Right atrium auricular region (tissue), 2 donors: ENCODE measurements at places on chromosomes 6 and 20. TPM values are rescaled to one million over a fixed set of nuclear protein-coding genes. Genes with fewer than 3 reads are reported as not detected.

GRCh38 chr6:53487080-53487479, 57.8 kb downstream of the GCLC start:
- no peaks in the 10 kb centered on the region for H3K36me3 ChIP-seq
- H3K27ac ChIP-seq = no peak overlapping the region
- DNase-seq = no peak

DNA sequence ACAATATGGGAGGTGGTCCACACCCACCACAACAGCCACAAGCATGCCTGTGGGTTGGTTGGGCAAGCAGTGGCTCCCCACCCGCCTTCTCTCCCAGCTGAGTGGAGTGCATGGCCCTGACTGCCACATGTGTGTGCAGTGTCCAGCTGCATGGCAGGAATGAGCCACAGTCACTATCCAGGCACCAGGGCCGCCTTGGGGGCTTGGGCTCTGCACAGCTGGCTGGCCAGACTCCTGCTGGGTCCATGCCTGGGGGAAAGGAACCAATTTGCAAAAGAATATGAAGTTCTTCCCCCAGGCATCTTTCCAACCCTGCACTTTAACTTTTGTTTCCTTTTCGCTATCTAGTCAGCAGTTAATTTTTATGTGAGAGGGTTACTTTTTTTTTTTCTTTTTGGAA, 11.6 kb upstream of the ASCC3 start:
- H3K27ac ChIP-seq = no peak overlapping the region
- no peak for DNase-seq
- H3K4me1 ChIP-seq = no peaks in the 10 kb centered on the region
- H3K36me3 ChIP-seq = no peaks in the 10 kb centered on the region
- no peak overlapping the region for H3K4me3 ChIP-seq

The RNF144B gene
- total RNA-seq = 8.1 TPM

The TSHZ2 gene
- 6.2 TPM for total RNA-seq

DNA sequence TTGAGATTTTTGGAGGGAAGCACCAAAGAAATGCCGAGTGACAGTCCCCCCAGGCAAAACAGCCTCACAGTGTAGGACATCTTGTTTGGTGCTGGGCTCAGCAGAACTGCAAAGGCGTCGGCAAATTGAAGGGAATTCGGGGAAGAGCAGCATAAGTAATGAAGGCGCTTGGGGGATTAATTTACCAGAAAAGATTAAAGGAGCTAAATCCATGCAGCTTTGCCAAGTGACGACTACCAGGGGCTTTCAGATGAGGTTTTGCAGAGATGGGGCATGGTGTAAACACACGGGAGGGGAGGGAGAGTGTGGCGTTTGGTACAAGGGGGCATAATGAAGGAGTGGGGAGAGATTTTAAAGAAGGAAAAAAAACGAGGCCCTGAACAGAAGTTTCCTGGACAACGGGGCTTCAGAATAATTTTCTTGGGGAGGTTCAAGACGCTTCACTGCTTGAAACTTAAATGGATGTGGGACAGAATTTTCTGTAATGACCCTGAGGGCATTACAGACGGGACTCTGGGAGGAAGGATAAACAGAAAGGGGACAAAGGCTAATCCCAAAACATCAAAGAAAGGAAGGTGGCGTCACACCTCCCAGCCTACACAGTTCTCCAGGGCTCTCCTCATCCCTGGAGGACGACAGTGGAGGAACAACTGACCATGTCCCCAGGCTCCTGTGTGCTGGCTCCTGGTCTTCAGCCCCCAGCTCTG, 45.4 kb upstream of the CDH22 start:
- H3K36me3 ChIP-seq = no peaks in the 10 kb centered on the region
- no peak overlapping the region for H3K4me3 ChIP-seq
- no peaks in the 10 kb centered on the region for H3K27me3 ChIP-seq

DNA sequence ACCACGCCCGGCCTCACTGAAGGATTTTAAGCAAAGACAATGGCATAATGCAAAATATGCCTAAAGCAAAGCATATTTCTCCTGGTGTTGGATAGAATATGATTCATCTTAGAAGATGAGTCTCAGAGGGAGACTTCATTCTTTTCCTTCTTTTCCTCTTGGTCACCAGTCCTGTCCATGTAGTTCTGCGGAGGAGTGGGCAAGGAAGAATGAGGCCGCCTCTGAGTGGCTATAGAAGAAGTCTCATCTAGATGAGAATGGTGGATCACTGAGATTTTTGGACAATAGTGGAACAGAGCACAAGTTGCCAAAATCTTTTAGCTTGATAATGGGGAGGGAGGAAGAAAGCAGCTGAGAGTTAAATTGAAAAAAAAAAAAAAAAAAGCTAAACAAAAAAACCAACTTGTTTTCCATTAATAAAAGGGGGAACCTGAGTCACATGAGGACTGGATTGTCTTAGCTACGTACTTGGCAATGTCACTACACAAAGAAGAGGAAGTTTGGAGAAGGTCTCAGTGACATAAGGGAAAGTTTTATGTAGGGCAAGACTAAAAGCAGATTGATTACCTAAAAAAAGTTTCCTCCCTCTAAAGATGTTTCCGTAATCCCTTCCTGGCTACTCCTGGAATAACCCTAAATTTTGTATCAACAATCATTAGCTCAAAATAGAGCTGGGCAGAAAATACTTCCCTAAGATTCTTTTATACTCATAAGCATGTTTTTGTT, 6.0 kb downstream of the CD83 start:
- DNase-seq = no peak
- no peaks in the 10 kb centered on the region for H3K36me3 ChIP-seq
- H3K27me3 ChIP-seq = no peaks in the 10 kb centered on the region
- H3K4me3 ChIP-seq = no peak overlapping the region
- no peaks in the 10 kb centered on the region for H3K4me1 ChIP-seq
- no peak overlapping the region for H3K27ac ChIP-seq

The GINS1 gene
- total RNA-seq = 0.35 TPM

DNA sequence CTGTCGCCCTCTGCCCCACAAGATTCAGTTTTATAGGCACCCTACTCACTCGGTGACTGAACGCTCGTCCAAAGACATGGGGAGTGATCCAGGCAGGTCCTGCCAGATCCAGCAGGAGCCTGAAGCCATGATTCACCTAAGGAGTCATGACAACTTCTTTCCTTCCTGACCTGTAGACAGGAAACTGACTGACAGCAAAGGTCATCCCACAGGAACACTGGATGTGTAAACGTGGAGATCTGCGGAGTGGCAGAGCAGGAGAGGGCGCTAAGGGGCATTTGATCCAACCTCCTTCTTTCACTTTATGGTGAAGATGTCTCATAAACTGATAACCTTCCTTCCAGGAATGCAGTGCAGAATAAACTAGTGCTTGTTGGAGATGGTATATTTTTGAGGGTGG, 192.2 kb downstream of the GJA10 start:
- no peak for DNase-seq
- H3K27ac ChIP-seq = no peak overlapping the region
- H3K4me1 ChIP-seq = no peaks in the 10 kb centered on the region
- H3K27me3 ChIP-seq = no peaks in the 10 kb centered on the region
- H3K4me3 ChIP-seq = no peak overlapping the region

GRCh38 chr6:31037169-31037568, 26.9 kb downstream of the MUC22 start:
- no peaks in the 10 kb centered on the region for H3K36me3 ChIP-seq
- no peak for DNase-seq
- no peaks in the 10 kb centered on the region for H3K4me1 ChIP-seq
- no peak overlapping the region for H3K4me3 ChIP-seq
- no peaks in the 10 kb centered on the region for H3K27me3 ChIP-seq

DNA sequence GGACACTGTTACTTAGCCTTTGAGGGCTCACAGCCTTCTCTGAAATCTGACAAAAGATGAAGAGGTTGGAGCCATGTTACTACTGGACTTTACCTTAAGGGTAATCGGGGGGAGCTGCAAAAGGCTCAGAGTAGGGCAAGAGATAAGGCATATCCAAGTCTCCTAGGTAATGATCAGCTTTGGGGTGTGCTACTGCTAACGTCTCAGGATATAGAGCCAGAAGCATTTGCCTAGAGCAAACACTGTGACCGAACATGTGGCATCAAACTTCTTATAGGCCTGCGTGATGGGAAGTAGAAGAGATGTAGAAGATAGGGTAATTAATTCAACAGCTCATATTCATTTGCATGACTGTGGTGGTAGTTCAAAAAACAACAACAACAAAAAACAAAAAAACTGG, 11.1 kb downstream of the UBE2V1 start:
- no peaks in the 10 kb centered on the region for H3K27me3 ChIP-seq
- no peaks in the 10 kb centered on the region for H3K36me3 ChIP-seq
- H3K27ac ChIP-seq = peak overlapping the region; percentile 35
- H3K4me3 ChIP-seq = no peak overlapping the region

DNA sequence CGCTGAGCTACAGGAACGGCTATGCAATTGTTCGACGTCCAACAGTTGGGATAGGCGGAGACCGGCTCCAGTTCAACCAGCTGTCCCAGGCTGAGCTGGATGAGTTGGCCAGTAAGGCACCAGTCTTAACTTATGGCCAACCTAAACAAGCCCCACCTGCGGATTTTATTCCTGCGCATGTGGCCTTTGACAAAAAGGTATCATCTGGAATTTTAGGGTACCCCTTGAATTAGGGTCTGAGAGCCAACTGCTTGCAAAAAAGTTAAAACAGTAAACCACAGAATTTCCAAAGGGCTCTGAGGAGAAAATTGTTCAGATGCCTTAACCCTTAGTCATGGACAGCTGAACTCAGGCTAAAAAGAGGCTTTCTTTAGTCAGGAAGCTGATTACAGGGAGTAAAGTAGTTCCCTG, 3.8 kb downstream of the EFHC1 start:
- H3K4me1 ChIP-seq = no peaks in the 10 kb centered on the region
- no peaks in the 10 kb centered on the region for H3K27me3 ChIP-seq
- H3K4me3 ChIP-seq = no peak overlapping the region
- DNase-seq = peak; percentile 61
- H3K36me3 ChIP-seq = no peaks in the 10 kb centered on the region
- peak overlapping the region; percentile 67 for H3K27ac ChIP-seq

- H3K36me3 ChIP-seq = no peaks in the 10 kb centered on the region
- no peak overlapping the region for H3K27ac ChIP-seq
- H3K4me3 ChIP-seq = no peak overlapping the region
- H3K4me1 ChIP-seq = no peaks in the 10 kb centered on the region
- no peaks in the 10 kb centered on the region for H3K27me3 ChIP-seq
- DNase-seq = no peak
Observed at GRCh38 chr20:60869087-60869486, 383.0 kb upstream of the CDH4 start.

GRCh38 chr6:26016963-26017631, 54.5 kb downstream of the TRIM38 start:
- H3K4me3 ChIP-seq = peak overlapping the region; percentile 57
- H3K27me3 ChIP-seq = no peaks in the 10 kb centered on the region
- no peaks in the 10 kb centered on the region for H3K4me1 ChIP-seq
- H3K36me3 ChIP-seq = no peaks in the 10 kb centered on the region

DNA sequence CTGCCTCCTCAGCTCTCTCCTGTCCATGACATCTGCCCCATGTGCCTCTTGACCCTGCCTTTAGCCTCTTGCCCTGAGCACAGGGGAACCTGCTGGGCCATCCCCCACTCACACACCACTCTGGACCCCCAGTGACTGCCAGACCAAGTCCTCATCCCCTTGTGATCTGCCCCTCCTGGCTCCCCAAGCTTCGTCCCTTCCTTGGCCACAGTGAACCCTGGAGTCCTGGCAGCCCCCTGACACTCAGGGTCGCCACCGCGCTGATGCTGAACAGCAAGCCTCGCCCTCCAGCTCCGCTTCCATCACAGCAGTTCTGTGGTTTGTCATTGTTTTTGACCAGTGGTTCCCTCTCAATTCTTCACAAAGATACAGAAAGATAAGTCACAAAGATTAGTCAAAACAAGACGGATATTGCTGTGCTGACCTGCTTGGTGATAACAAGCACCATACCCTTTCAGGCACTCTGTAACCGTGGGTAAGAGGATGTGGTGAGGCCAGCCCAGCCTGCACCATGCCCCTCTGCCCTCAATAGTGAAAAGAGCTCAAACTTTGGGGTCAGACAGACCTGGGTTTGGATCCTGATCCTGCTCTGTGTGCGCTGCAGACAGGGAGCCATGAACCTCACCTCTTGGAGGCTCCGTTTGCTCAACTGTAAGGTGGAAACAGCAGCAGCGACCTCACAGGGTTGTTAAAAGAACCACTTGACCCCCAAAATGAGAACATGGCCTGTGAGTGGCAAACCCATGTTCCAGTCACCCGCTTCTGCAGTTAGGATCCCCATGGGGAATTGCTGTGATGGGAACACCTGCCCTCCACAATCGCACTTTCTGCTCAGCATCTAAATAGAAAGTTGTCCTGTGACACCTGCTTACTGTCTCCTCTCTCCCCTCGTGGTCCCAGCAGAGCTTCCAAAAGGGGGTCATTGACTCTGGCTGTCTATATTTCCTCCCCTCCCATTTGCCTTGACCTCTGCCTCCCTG, 114.5 kb downstream of the TOX2 start:
- H3K4me3 ChIP-seq = no peak overlapping the region
- no peaks in the 10 kb centered on the region for H3K27me3 ChIP-seq
- no peaks in the 10 kb centered on the region for H3K4me1 ChIP-seq
- no peaks in the 10 kb centered on the region for H3K36me3 ChIP-seq
- DNase-seq = peak; percentile 50

DNA sequence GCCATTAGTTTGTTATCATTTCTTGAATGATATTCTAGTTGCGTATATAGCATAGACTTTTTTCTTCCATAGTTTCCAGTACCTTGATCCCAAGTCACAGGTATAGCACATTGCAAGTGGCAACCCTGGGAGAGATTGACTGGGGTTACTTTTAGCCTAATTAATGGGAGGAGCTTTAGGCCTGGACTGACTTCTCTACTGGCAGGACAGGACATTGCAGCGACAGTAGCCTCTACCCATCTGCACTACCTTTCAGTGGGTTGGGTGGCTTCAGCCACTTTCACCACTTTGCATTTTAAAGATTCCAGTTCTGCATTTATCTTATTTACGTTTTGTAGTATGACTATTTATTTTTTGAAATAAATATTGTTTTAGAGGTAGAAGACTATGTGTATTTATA, 320.3 kb downstream of the RIMS1 start:
- H3K4me1 ChIP-seq = no peaks in the 10 kb centered on the region
- H3K36me3 ChIP-seq = no peaks in the 10 kb centered on the region
- no peak overlapping the region for H3K4me3 ChIP-seq
- no peak for DNase-seq
- H3K27ac ChIP-seq = no peak overlapping the region

The CNKSR3 gene
- total RNA-seq = 16.8 TPM

- no peak overlapping the region for H3K4me3 ChIP-seq
- no peaks in the 10 kb centered on the region for H3K27me3 ChIP-seq
- no peak for DNase-seq
- H3K27ac ChIP-seq = no peak overlapping the region
- H3K4me1 ChIP-seq = no peaks in the 10 kb centered on the region
Observed at GRCh38 chr6:162198925-162199324, 528.6 kb downstream of the PRKN start.
